Hepatocyte (in vitro differentiated cells): ENCODE measurements at places on chromosomes 5 and 9.

- no peaks in the 10 kb centered on the region for H3K36me3 ChIP-seq
- DNase-seq, result no peak
- no peak overlapping the region for H3K4me3 ChIP-seq
- H3K27ac ChIP-seq, result no peak overlapping the region
Observed at GRCh38 chr5:107532169-107532878, 138.4 kb downstream of the EFNA5 start.

- H3K36me3 ChIP-seq, result no peaks in the 10 kb centered on the region
- DNase-seq, result no peak
- no peak overlapping the region for H3K27ac ChIP-seq
- H3K4me3 ChIP-seq, result no peak overlapping the region
- no peaks in the 10 kb centered on the region for H3K4me1 ChIP-seq
Observed at GRCh38 chr5:34045996-34046395, 3.0 kb upstream of the C1QTNF3 start.

DNA sequence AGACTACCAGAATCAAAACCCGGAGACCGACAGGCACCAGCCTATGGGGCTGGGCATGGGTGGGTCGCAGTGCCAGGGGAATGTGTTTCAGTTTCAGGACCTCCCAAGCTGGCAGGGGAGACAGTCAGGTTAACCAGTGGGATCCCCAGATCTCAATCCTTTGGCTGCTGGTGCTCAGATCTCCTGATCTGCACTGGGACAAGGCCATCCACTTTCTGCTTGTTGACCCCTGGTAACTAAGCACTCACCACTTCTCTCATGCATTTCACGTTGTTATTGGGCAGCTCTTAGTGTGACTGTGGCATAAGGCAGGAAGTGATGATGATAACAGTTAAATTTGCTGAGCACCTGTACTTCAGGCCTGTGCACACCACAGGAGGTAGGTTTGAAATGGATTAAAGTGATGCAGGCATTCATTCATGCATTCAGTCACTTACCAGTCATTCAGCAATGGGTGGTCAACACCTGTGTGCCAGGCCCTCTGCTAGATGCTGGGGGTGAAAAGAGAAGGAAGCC is 42.1 kb upstream of the STXBP1 start:
- H3K36me3 ChIP-seq, result no peaks in the 10 kb centered on the region
- H3K4me1 ChIP-seq, result peaks cover 53% of the 10 kb centered on the region
- no peaks in the 10 kb centered on the region for H3K27me3 ChIP-seq

- peaks cover 14% of the 10 kb centered on the region for H3K4me1 ChIP-seq
- H3K36me3 ChIP-seq, result no peaks in the 10 kb centered on the region
- no peaks in the 10 kb centered on the region for H3K27me3 ChIP-seq
- no peak overlapping the region for H3K4me3 ChIP-seq
Observed at GRCh38 chr5:90056911-90057705, 352.4 kb downstream of the CETN3 start.

DNA sequence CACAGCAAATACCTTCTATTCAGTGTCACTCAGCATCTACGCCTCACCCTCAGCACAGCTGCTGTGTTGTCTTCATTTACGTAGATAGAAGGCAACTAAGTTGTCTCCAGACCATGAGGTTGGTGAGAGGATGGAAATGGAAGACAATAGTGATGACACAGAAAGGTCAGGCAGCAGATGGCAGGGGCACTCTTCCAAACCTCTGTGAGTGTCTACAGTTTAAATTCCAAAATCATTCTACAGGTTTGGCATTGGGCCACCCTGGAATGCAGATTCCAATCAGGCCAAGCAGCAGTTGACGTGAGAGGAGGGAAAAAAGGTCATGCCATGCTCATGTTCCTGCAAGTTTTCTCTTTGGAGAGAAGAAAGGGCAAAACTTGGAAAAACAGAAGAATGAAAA is 68.7 kb upstream of the ADAMTSL1 start:
- no peaks in the 10 kb centered on the region for H3K27me3 ChIP-seq
- no peak overlapping the region for H3K27ac ChIP-seq
- H3K36me3 ChIP-seq, result no peaks in the 10 kb centered on the region

- no peaks in the 10 kb centered on the region for H3K4me1 ChIP-seq
- H3K27me3 ChIP-seq, result no peaks in the 10 kb centered on the region
- no peak overlapping the region for H3K4me3 ChIP-seq
- no peak for DNase-seq
- no peak overlapping the region for H3K27ac ChIP-seq
Observed at GRCh38 chr9:112664531-112664930, 53.4 kb downstream of the INIP start.

GRCh38 chr9:13665418-13666066 is 386.1 kb upstream of the MPDZ start:
- H3K36me3 ChIP-seq, result no peaks in the 10 kb centered on the region
- no peaks in the 10 kb centered on the region for H3K4me1 ChIP-seq
- DNase-seq, result no peak
- H3K4me3 ChIP-seq, result no peak overlapping the region
- no peak overlapping the region for H3K27ac ChIP-seq
- H3K27me3 ChIP-seq, result no peaks in the 10 kb centered on the region

- no peaks in the 10 kb centered on the region for H3K4me1 ChIP-seq
- no peak overlapping the region for H3K4me3 ChIP-seq
- H3K27ac ChIP-seq, result no peak overlapping the region
Observed at GRCh38 chr5:87361536-87362213, 51.1 kb downstream of the CCNH start.

DNA sequence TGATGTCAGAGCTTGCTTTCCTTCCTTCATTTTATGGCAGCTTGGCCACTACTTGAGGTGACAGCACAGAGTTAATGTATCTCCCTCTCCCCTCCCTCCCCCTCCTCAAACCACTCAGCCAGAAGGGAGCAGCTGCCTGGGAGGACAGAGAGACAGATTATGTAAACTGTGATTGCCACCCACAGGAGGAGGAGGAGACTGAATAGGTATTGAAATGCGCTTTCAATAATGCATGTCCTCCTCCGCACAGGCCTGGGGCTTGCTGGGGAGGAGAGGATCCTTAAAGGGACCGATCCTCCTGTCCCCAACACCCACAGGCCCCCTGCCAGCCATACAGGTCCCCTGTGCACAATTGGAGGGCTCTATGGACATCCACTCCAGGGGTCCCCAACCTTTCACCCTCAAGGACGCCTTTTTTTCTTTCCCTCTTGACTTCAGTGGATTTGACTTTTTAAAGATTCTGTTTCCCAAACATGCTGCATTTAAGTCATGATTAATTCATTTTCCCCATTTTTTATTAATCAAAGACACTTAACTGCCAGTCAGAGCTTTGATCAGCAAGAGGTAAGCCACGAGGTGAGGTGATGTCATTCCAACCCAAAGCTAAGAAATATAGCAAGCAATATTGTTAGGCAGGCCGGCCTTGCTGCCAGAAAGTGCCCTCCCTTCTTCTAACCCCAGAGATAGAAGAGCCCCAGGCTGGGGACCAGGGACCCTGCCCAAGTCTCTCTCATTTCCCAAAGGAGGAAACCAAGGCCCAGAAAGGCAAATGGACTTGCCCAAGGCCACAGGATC is 47.5 kb upstream of the CPLX2 start:
- H3K27ac ChIP-seq, result no peak overlapping the region

- DNase-seq, result peak; percentile 12
- H3K36me3 ChIP-seq, result no peaks in the 10 kb centered on the region
- H3K27me3 ChIP-seq, result no peaks in the 10 kb centered on the region
- peak overlapping the region; percentile 31 for H3K27ac ChIP-seq
Observed at GRCh38 chr9:94056442-94056974, 27.8 kb upstream of the PTPDC1 start.

GRCh38 chr5:17882760-17883488 is 248.7 kb downstream of the TAF11L14 start:
- no peaks in the 10 kb centered on the region for H3K27me3 ChIP-seq
- no peaks in the 10 kb centered on the region for H3K36me3 ChIP-seq
- peak; percentile 8 for DNase-seq
- no peak overlapping the region for H3K27ac ChIP-seq

- peaks cover 43% of the 10 kb centered on the region for H3K27me3 ChIP-seq
- no peak overlapping the region for H3K27ac ChIP-seq
- H3K4me3 ChIP-seq, result no peak overlapping the region
- H3K4me1 ChIP-seq, result no peaks in the 10 kb centered on the region
- DNase-seq, result peak; percentile 15
- H3K36me3 ChIP-seq, result no peaks in the 10 kb centered on the region
Observed at GRCh38 chr5:96427824-96428223, 5.2 kb downstream of the PCSK1 start.

DNA sequence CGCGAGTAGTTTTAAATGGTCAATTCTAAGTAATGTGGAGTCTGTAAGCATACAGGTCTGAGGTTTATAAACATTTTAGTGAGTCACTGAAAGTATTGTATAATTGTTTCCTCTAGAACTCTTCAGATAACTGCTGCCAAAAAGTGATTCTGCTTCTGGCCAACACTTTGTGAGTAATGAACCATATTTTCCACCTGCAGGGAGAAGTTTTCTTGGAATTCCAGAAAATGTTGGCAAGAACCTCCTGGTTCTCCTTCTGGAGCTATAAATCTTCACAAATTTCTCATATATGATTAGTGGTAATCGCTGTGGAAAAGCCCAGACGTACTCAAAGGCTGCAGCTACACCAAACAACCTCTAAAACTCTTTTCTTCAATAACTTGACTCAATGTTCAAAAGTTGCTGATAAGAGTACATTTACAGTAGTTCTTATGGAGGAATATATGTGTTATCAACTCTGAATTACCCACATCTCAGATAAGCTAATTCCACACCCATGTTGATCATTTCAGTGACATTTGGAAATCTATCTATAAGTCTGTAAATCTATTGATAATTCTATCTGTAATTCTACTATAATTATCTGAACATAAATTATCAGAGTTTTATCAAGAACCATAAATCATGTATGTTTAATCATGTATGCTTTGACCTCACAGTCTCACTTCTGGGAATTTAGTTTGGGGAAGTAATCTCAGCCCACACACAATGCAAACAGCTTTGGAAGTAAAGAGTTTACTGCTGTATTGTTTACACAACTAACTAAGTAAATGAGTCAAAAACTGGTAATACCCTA is 74.1 kb downstream of the FNBP1 start:
- H3K27ac ChIP-seq, result peak overlapping the region; percentile 54
- H3K4me1 ChIP-seq, result peaks cover 12% of the 10 kb centered on the region
- H3K4me3 ChIP-seq, result no peak overlapping the region
- DNase-seq, result peak; percentile 57
- no peaks in the 10 kb centered on the region for H3K27me3 ChIP-seq
- H3K36me3 ChIP-seq, result no peaks in the 10 kb centered on the region

GRCh38 chr5:138498376-138498775 is 33.1 kb downstream of the EGR1 start:
- no peaks in the 10 kb centered on the region for H3K27me3 ChIP-seq
- H3K4me1 ChIP-seq, result peaks cover 2% of the 10 kb centered on the region
- H3K27ac ChIP-seq, result no peak overlapping the region
- no peaks in the 10 kb centered on the region for H3K36me3 ChIP-seq
- H3K4me3 ChIP-seq, result no peak overlapping the region

GRCh38 chr5:172585114-172585513 is 55.9 kb upstream of the NEURL1B start:
- peaks cover 10% of the 10 kb centered on the region for H3K27me3 ChIP-seq
- H3K4me3 ChIP-seq, result no peak overlapping the region
- no peaks in the 10 kb centered on the region for H3K36me3 ChIP-seq
- H3K4me1 ChIP-seq, result no peaks in the 10 kb centered on the region

GRCh38 chr9:125659954-125660353 is 47.1 kb downstream of the MAPKAP1 start:
- no peak for DNase-seq
- H3K27me3 ChIP-seq, result no peaks in the 10 kb centered on the region
- no peak overlapping the region for H3K27ac ChIP-seq
- H3K4me3 ChIP-seq, result no peak overlapping the region
- H3K36me3 ChIP-seq, result no peaks in the 10 kb centered on the region
